MCF 10A (cell line): ENCODE measurements at places on chromosomes 7 and 10. TPM values are rescaled to one million over a fixed set of nuclear protein-coding genes. Genes with fewer than 3 reads are reported as not detected.

- DNase-seq = no peak
Measured at GRCh38 chr7:7565746-7566650, 686 bp upstream of the MIOS start.

DNA sequence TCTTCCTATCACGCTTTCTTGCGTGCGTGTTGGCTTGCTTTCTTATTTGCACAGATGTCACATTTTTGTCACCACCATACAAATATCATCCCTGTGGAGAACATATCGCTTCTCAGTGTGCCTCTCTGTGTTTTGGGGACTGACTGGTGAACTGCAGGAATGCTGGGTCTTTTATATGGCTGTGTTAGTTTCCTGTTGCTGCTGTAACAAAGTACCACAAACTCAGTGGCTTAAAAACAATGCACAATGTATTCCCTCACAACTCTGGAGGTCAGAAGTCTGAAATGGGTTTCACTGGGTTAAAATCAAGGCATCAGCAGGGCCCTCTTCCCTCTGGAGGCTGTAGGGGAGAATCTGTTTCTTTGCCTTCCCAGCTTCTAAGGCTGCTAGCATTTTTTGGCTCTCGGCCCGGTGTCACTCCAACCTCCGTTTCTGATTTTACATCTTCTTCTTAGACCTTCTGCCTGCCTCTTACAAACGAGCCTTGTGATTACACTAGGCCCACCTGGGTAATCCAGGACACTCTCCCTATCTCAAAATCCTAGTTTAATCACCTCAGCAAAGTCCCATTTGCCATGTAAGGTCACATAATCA is 82.0 kb downstream of the LRMDA start:
- no peak for DNase-seq

GRCh38 chr10:21173802-21174714 is 276.9 kb upstream of the NEBL start:
- peak; percentile 79 for DNase-seq

MYL7 gene
- not detected in 2 replicates for total RNA-seq

DDX50 gene
- 50.1 and 66.3 TPM in 2 replicates for total RNA-seq

CACNA2D1 gene
- not detected in 2 replicates for total RNA-seq
